Nucleus accumbens (tissue), 56 donors: ENCODE measurements at places on chromosomes 1 and 21.

- no peak for DNase-seq
These were observed 2.8 kb downstream of the RPS8 start for GRCh38 chr1:44777969-44778635.

GRCh38 chr1:59225594-59226316 lies 71.1 kb upstream of the FGGY start:
- DNase-seq = no peak

- no peak for DNase-seq
These were observed 126.9 kb downstream of the TGFBR3 start for GRCh38 chr1:91759076-91759475.

GRCh38 chr1:22313321-22313720 lies 138.3 kb upstream of the ZBTB40 start:
- no peak for DNase-seq

GRCh38 chr1:54402896-54403295 lies 3.3 kb downstream of the SSBP3 start:
- no peak for DNase-seq

DNA sequence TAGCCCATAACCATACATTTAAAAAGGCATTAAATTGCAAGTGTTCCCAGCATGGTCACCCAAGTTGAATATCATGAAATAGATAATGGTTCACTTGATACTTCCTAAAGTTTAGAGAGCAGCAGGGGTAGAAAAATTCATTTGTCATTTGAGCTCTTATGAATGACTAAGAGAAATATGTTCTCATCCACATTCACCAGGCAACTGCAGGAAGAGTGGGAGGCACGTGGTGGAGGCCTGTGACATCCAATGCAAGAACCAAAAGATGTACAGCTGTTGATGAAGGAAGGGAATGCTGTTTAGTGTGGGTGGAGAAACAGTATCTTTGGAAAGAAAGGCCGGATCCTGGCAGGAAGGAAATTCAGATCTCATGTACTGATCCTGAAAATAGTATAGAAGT lies 473.1 kb downstream of the ADGRL2 start:
- no peak for DNase-seq

DNA sequence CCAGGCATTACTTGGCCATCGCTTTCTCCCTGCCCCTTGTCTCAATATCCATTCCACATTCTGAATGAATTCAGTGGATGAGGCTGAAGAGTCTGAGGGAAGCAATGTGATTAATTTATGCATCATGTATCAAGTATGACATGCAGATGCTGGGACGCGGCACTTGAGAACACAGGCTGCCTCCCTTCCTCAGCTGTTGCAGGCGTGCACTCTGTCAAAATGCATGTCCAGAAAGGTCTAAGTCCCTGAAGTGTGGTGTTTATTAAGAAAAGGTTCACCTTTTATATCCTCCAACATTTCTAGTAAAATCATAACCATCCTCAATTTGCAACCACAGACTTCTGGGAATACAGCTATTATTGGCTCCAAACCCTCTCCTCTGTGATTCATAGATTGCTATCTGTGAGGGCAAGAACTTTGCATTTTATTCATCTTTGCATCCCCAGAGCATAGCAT lies 22.6 kb upstream of the RAB3GAP2 start:
- DNase-seq = no peak

- DNase-seq = no peak
These were observed 41.7 kb downstream of the CD55 start for GRCh38 chr1:207362962-207363860.

DNA sequence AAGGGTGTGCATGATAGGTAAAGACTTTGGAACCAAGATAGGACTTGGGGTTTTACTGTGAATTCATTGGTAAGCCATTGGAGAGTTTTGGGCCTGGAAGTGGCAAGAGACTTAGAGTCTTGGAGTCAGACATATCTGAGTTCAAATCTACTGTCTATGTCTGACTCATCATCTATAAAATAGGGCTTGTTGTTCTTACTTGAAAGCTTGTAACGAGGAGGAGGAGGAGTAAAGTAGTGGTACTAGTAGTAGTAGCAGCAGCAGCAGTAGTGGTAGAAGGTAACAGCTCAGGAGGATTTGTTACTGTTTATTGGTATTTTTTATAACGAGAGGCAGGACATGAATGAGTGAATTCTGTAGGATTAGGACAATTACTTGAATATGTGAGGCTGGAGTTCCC lies 62.7 kb downstream of the CACHD1 start:
- no peak for DNase-seq

GRCh38 chr1:55051621-55052020 lies 12.3 kb downstream of the PCSK9 start:
- no peak for DNase-seq

GRCh38 chr1:205066141-205066818 lies 18.0 kb downstream of the TMEM81 start:
- no peak for DNase-seq

DNA sequence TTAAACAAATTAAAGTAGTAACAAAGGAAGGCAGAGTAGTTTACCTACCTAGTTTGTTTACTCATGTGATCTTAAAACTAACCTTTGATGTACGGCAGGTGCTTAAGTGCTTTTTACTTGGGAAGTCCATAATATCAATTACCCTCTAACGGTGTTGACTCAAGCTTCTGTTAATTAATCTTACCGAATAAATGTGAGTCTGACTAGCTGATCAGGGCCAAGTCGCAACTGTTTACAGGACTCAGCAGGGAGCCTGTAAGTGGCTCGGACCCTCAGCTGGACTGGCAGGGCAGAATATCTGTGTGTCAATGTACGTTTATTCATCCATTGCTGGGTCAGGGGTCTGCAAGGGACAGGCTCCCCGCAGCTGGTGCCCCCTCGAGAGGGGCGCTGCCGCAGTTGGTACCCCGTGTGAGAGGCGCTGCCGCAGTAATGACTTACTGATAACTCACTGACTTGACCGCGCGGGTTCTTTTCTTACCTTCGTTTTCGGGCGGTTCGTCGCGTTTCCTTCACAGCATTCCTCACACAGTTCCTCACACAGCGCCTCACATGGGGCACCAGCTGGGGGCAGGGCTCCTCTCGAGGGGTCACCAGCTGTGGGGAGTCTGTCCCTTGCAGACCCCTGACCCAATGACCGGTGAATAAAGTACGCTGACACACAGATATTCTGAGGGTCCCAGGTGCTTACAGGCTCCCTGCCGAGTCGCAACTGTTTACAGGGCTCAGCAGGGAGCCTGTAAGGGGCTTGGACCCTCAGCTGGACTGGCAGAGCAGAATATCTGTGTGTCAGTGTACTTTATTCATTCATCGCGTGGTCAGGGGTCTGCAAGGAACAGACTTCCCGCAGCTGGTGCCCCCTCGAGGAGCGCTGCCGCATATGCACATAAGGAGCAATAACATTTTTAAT lies 3.0 kb downstream of the FMO1 start:
- DNase-seq = no peak

- no peak for DNase-seq
These were observed 34.3 kb upstream of the SLC35A3 start for GRCh38 chr1:99935534-99935933.

- DNase-seq = no peak
These were observed 8.5 kb upstream of the TTC22 start for GRCh38 chr1:54809496-54810074.

DNA sequence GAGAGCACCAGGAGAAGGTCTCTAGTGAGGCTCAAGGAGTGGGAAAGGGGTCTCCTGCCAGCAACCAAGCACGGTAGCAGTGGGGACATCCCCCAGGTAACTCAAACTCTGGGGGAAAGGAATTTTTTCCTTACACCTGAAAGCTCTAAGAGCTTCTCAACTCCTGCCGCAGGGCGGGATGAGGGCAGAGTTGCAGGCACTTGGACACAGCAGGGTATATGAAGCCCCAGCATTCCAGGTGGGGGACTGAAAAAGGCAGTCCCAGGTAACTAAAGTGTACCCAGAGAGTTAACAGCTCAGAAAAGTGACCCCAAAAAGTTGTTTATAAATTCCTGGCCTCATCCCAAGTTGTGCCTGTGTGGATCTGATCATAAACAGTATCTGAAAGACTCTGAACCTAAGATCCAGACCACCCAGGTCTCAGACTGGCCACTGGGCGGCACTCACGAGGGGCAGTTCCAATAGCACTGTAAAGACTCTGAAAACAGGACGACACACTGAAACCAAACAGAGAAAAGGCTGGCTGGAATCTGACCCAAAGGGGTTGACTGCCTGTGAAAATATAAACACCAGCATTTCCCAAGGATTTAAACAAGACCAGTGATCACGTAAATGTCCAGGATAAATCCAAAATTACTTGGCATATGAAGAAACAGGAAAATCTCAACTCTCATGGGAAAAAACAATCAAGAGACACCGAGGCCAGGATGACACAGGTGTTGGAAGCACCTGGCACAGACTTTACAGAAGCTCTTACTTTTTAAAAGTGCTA lies 47.5 kb downstream of the HSF2BP start:
- DNase-seq = no peak

DNA sequence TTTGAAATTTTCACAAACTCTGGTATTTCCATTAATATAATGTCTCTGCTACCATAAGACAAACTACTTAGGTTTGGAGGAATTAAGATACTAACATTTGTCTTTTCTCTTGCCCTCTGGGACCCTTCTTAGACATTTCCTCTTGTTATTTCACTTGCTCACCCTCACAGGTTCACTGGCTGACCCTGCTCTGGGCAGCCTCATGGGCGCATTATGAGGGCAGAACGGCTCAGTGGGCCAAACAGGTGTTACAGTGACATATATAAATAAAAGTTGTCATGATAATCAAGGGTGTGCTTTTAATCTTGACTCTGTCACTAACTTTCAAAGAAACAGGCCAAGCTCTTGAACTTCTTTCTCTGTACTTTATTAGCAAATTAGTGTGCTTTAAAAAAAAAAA lies 46.5 kb downstream of the ZNHIT6 start:
- DNase-seq = no peak

GRCh38 chr1:113275083-113275482 lies 115.2 kb upstream of the MAGI3 start:
- no peak for DNase-seq

DNA sequence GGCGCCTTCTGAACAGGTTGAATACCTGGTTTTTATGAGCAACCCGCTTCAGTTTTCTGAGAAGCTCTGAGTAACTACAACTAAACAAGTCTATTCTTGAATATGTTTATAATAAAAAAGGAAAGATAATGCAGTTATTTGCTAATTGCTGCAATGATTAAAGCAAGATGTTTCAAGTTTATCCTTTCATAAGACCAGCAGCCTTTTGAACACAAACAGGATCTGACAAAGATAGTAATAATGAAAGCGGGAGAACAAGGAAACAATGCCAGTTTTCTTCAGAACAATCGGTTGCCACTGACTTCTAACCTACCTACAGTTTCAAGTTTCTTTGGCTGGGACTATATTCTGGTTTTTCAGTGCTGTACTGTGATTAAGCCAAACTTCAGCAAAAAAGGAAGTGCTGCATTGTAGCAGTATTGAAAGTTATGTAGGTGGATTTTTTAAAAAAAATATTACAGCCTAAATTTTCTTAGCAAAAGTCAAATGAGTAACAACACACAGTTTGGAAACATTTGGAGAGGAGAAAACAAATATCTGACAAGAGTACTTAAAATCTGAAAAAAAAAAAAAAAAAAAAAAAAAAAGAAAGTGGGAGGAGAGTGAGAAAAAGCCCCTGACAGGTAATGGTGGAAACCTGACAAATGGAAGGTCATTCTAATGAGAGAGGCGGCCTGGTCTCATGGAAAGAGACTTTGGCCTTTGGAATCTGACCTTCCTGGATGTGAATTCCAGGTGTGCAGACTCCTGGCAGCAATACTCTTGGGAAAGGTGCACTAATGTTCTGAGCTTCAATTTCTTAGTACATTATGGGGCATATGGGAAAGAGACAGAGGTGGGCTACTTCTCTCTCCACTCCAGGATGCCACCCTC lies 11.4 kb downstream of the KCNJ15 start:
- no peak for DNase-seq

DNA sequence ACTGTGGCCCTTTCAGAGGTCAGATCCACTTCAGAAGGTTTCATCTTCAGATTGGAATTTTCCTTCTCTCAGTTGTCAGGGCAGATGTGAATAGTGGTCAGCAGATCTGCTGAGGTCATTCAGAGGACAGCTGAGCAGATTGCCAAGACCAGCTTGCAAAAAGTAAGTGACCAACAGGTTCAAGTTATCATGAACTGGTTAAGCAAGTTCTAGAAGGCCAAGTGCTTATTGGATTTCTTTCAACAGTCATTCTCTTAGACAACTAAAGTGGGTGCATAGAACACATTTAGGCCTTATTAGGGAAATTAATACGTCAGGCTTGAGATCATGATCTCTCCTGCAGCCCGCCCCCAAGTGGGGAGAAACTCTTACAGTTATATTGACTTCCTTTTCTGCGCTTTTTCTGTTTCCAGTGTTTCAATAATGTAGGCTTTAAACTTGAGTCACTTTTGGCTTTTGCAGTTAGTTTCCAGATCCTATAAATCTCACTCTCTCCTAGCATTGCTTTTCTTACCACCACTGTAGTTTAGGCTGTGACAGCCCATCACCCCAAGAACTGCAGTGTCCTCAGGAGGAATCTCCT lies 96.4 kb downstream of the C1orf21 start:
- no peak for DNase-seq
